ENCODE measurements at places on chromosomes 6 and 20.

- DNase-seq = no peak
Observed at GRCh38 chr6:76275746-76276145, 203.3 kb upstream of the IMPG1 start.

DNA sequence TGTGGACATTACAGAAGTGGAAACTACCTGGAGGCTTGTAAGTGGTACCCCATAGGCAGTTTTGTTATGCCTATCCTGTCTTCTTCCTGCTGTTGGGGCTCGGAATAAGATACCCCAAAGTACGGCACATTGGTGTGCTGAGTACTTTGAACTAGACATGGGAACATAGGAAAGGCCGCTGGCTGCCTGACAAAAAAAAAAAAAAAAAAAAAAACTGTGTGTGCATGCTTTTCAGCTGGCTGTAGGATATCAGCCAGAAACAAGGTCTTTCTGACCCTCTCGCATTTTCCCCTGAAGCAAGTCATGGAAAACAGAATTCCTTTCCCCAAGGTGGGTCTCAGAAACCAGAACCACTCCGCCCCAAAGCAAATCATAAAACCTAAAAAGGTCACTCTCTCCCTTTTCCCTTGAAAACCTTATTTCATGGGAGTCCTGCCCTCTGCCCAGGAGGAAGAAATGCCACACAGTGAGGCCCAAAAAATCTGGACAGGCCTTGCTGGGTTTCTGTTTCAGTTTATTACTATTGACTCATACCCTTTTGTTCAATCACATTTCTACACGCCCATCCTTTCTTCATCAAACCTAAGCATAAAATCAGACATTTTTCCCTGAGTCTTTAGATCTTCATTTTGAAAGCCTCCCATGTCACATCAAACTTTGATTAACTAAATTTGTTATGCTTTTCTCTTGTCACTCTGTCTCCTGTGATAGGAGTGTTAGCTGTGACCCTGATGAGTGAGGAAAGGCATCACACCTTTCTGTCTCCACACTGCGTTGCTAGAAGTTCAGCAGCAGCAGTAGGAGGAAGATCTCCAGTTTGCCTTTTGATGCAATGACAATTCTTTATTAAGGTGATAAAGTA lies 17.2 kb downstream of the SLC2A12 start:
- no peak for DNase-seq

- no peak for DNase-seq
Observed at GRCh38 chr20:19886661-19887288, 128.7 kb downstream of the RIN2 start.

- no peak for DNase-seq
Observed at GRCh38 chr6:81897793-81898192, 145.3 kb upstream of the TENT5A start.

- DNase-seq = no peak
Observed at GRCh38 chr20:19936466-19937200, 80.5 kb upstream of the NAA20 start.

DNA sequence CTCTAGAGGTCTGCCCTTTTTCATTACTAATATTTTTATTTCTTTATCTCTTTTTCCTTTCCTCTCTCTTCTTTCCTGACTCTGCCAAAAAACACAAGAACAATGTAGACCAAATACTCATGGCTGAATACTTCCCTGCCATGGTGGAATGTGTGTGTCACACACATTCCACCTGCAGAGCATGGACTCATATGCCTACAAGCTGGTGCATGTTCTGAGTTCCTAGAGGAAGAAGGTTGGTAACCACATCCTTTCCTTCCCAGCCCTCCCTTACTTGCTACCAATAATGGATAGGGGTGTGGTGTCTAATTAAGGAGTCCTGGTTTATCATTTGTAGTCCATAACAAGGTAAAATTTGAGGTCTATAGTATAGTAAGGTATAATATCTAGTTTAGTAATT lies 15.2 kb upstream of the CST9L start:
- DNase-seq = no peak

- DNase-seq = no peak
Observed at GRCh38 chr20:62590309-62591121, 51.8 kb upstream of the SLCO4A1 start.

GRCh38 chr6:40877362-40877761 lies 161.7 kb downstream of the UNC5CL start:
- DNase-seq = no peak

- no peak for DNase-seq
Observed at GRCh38 chr6:131519670-131520436, 53.2 kb upstream of the ARG1 start.

DNA sequence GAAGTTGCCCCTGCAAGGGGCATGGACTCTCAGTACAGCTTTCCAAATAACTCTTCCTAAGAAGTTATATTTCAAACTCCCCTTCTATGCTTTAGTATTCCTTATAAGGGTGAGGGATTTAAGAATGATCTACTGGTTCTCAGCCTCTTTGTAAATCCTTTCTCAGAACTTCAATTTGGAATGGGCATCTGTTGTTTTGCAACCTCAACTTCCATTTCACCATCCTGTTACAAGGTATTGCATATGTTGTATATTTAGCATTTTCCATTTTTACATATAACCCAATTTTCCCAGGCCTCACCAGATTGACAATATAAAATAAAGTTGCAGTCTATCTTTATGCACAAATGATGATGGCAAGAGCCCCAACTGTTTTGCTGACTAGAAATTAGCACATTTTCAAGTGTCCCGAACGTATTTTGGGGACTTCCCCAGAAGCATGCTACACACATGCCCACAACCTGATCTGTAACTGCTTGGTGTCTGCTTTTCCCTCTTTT lies 154.9 kb upstream of the CARMIL1 start:
- DNase-seq = no peak

DNA sequence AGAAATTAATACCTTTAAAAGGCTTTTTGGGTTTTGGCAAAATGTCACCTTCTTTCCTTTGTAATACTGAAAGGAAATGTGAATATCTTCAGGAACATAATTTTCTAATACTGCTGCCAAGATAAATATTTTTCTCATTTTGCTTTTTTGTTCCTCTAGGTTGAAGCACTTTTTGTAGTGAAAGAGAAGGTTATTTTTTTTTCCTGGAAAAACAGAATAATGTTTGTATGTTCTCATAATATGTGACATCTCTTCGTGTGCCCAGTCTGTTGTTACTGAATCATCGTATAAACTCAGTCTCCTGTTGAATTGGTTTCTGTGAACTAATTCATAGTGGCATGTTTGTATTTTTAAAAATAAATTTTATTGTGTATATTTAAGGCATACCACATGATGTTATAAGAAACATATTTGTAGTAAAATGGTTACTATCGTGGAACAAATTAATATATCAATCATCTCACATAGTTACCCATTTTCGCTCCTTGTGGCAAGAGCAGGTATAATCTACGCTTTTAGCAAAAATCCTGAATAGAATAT lies 74.4 kb downstream of the SH3BGRL2 start:
- no peak for DNase-seq

Measured in activated CD4-positive, CD25-positive, alpha-beta regulatory T cell (primary cell).